ENCODE measurements at places on chromosomes 13 and 19.
A peak's percentile ranks its signal among the peaks of the same experiment; 100 is the strongest.

- DNase-seq = peak; percentile 79
Observed at GRCh38 chr13:30346153-30346788, 38.9 kb upstream of the KATNAL1 start.

GRCh38 chr19:39336483-39336882, 640 bp upstream of the GMFG start:
- DNase-seq = no peak

DNA sequence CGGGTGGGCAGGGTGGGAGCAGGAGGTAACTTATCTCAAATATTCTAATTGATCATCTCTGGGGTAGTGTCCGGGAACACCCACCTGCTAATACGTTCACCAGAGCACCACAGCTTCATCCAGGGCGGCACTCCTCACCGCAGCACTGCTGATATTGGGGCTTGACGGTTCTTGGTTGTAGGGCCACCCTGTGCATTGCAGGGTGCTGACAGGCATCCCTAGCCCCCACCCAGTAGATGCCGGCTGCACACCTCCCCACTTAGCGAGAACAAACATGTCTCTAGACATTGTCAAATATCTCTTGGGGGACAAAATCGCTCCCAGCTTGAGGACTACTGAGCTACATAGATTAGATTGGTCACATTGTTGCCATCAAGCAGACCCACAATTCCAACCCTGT, 73.9 kb upstream of the WASF3 start:
- no peak for DNase-seq

DNA sequence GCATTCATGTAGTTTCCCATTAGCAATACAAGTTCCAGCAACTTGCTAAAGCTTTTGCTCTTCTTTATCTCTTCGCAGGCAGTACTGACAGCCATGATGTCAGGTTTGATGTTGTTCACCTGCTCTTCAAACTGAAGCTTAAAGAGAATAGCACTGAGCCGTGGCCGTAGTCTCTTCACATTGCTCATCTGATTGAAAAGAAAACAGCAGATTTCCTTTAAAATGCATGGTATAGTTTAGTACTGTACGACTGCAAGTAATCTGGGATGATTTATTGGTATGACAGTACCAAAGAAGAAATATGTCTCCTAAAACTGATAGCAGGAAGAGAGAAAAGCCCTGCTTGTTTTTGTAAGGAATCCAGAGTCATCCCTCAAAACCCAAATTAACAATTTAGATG, 284.4 kb downstream of the DIAPH3 start:
- no peak for DNase-seq

DNA sequence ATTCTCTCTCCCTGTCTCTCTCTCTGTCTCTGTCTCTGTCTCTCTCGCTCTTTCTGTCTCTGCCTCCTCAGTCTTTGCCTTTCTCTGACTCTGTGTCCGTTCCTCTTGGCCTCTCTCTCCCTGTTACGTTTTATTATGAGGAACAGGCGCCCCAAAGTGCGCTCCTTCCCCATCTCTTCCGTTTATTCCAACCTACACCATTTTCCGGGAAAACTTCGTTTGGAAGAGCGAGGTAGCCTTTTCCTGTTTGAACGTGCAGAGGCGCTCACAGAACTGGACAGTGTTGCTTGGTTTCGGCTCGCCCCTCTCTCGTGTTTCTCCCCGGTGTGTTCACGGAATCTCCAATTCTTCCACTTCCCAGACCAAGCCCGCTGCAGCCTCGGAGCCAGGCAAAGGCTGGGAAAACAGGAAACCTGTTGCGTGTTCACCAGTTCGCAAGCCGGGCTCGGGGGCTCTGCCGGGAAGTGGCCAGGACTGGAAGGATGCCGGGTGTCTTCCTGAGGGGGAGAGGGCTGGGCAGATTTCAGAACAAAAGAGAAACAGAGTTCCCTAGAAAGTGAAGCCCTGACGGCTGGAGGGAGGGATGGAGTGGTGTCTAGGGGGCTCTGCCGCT, 605 bp downstream of the TMEM255B start:
- no peak for DNase-seq

DNA sequence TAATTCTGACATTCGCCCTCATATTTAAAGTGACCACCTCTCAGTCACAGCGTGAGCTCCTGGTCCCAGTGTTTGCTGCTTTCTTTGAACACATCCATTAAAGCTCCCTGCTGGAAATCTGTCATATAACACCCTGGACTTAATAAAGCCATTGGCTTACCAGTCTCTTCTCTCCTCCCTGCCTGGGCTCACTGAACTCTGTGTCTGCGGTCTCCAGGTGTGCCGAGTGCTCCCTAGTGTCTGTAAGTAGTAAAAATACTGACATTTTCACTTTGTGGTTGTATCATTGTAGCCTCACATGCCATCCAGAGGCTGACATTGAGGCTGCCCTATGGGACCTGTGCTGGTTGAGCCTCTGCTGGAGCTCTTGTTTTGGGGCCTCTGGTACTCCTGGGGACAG, 2.6 kb upstream of the PSG11 start:
- DNase-seq = no peak

- DNase-seq = no peak
Observed at GRCh38 chr13:39963612-39964011, 308.1 kb downstream of the COG6 start.
